Caco-2 (cell line): ENCODE measurements at places on chromosomes 3 and 15. TPM values are rescaled to one million over a fixed set of nuclear protein-coding genes. Genes with fewer than 3 reads are reported as not detected.

DNA sequence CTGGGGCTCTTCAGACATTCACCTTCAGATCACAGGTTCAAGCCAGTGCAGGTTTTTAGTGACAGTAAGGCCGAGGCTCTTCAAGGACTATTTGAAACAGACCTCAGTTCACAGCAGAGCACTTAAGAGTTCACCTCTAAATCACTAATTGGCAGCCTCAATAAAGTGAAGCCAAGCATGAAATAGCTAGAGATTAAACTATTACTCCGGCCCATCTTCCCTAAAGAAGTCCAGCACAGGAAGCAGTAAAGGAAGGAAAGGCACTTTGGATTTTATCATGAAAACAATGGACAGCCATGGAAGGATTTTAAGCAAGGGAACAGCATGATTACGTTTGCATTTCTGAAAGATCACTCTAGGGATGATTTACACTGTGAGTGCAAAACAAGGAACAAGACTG, 27.6 kb upstream of the ARL6 start:
- H3K27me3 ChIP-seq, result no peaks in the 10 kb centered on the region
- no peak overlapping the region for H3K4me3 ChIP-seq
- no peak for DNase-seq
- H3K27ac ChIP-seq, result no peak overlapping the region

DNA sequence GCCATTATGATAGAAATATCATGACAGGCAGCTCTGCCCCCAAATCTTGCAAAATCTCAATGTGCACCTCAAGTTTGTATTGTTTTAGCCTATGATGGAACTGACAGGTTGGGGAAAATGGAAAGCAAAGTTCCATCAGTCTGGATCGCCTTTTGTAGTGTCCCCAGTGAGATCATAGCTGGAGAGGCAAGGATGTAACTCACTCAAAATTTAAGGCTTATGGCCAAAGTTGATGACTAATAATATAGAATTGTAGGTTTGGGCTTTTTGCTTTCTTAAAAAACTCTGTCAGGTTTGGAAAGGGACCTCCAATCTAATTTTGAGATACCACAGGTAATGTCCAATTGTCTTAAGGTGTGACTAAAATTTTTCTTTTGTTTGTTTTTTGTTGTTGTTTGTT, 1.4 kb upstream of the ACP3 start:
- no peak overlapping the region for H3K27ac ChIP-seq
- H3K36me3 ChIP-seq, result no peaks in the 10 kb centered on the region
- no peak for DNase-seq
- peaks cover 17% of the 10 kb centered on the region for H3K4me1 ChIP-seq

- no peaks in the 10 kb centered on the region for H3K4me1 ChIP-seq
- H3K27ac ChIP-seq, result no peak overlapping the region
- H3K27me3 ChIP-seq, result no peaks in the 10 kb centered on the region
Observed at GRCh38 chr3:27358372-27358771, 10.8 kb downstream of the NEK10 start.

DNA sequence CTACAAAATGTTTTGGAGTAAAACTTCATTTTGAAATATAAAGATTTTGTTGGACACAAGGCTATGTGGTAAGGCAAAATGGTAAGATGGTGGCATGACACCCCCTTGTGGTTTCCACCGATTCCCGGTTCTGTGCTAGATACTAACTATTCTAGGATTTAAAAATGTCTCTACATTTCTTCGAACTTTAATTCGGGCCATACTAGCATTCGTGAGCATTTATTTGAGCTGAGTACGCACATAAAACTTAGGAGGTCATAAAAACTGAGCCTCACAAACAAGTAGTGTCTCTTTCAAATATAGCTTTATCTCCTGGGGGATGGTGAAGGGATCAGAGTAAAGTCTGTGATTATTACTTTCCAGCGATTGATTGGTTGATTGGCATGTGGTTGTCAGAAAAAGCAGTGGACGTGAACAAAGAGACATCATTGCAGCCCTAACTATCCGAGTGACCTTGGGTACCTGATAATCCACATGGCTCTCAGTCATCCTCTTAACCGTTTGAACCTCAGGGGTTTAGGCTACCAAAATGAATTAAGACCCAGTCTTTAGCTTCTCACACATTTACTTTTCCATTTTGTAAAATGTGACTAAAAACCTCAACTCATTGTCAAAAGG, 1.1 kb upstream of the ZNF639 start:
- peak; percentile 31 for DNase-seq
- peak overlapping the region; percentile 76 for H3K4me3 ChIP-seq
- no peaks in the 10 kb centered on the region for H3K36me3 ChIP-seq

Gene GATM
- total RNA-seq, result 3.3 and 4.4 TPM in 2 replicates

DNA sequence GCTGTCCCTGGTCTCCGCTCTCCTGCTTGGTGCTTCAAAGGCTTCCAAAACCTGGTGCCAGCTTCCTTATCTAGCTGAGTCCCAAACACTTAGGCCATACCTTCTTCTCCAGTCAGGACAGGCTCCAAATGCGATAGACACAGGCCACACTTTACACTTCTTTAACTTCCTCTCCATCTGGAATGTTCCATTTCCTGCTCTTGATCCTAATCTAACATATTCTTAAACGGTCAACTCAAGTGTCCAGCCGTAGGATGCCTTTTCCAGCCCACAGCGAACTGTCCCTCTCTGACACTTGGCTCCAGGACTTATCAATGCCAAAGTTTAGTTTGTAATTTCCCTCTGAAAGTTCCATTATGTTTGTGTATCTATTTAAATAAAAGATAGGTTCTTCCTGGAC, 19.2 kb upstream of the PLA2G4F start:
- H3K4me1 ChIP-seq, result no peaks in the 10 kb centered on the region
- no peaks in the 10 kb centered on the region; the same call in 1 of the 2 replicates for H3K36me3 ChIP-seq
- H3K4me3 ChIP-seq, result no peak overlapping the region
- no peak for DNase-seq

- DNase-seq, result no peak
- H3K27me3 ChIP-seq, result no peaks in the 10 kb centered on the region
- H3K4me1 ChIP-seq, result peaks cover 5% of the 10 kb centered on the region; the same call in 1 of the 2 replicates
- H3K4me3 ChIP-seq, result no peak overlapping the region
- H3K27ac ChIP-seq, result no peak overlapping the region
Observed at GRCh38 chr15:39778021-39778420, 4.6 kb downstream of the FSIP1 start.

DNA sequence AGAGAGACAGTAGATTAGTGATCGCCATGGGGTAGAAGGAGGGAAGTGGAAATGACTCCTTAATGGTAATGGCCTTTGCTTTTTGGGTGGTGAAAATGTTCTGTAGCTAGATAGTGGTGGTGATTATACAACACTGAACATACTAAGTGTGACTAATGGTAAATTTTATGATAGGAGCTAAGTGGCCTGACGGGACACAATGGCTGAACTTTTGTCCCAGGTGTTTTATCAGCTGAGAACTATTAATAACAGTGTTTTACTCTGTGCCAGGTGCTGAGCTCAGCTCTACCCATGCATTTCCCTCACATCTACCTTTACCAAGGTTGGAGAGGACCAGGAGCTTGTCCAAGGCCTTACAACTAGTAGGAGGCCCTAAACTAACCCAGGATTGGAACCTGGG, 66.8 kb downstream of the TRIM71 start:
- no peak for DNase-seq
- H3K27ac ChIP-seq, result peak overlapping the region; percentile 60
- no peaks in the 10 kb centered on the region; the same call in none of the 2 replicates for H3K36me3 ChIP-seq
- H3K27me3 ChIP-seq, result no peaks in the 10 kb centered on the region

Gene FETUB
- total RNA-seq, result 0.30 TPM in 1 of 2 replicates, not detected in the other

Gene A4GNT
- total RNA-seq, result not detected in 2 replicates

DNA sequence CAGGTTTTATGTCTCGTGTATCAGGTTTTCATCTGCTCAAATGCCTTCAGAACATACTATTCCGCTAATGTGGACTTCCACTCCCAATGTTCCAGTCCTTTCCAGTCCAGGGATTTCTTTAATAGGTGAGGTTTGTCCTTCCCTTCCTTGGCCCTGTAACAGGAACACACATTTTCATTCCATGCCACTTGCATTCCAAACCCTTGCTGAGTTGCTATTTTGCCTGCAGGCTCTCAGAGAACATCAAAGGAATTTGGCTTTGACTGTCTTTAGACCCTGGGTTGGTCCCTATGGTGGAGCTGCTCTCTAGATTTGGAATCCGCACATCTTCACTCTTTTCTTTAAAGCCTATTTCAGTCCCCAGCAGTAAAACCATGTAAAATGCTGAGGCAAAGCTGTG, 12.3 kb upstream of the ALCAM start:
- no peaks in the 10 kb centered on the region for H3K4me1 ChIP-seq
- no peaks in the 10 kb centered on the region for H3K36me3 ChIP-seq
- no peak for DNase-seq
- no peaks in the 10 kb centered on the region for H3K27me3 ChIP-seq
- H3K27ac ChIP-seq, result no peak overlapping the region
- no peak overlapping the region for H3K4me3 ChIP-seq

Gene SEMA5B
- 0.84 and 1.0 TPM in 2 replicates for total RNA-seq

Gene UACA
- total RNA-seq, result 120 and 141 TPM in 2 replicates

Gene PIF1
- 45.8 and 47.9 TPM in 2 replicates for total RNA-seq

Gene LRTM1
- total RNA-seq, result not detected in 2 replicates

Gene CCDC80
- total RNA-seq, result 19.4 and 26.2 TPM in 2 replicates

DNA sequence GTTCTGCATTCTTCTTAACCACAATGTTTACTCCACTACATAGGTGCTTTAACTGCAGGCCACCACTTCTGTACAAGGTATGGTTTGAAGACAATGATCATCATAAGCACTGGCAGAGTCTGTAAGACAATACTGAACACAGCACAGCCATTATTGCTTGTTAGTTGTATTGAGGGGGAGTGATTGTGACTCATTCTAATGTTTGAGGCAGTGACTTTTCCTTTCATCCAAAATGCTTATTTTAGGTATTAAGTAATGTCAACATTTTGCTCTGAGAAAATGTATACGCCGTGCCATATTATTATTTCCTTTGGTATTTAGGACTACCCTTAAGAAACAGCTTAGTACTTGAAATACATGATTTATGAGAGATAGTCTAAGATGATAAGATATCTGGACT, 618.2 kb upstream of the ZNF717 start:
- H3K4me1 ChIP-seq, result no peaks in the 10 kb centered on the region
- no peaks in the 10 kb centered on the region for H3K36me3 ChIP-seq
- no peak for DNase-seq

DNA sequence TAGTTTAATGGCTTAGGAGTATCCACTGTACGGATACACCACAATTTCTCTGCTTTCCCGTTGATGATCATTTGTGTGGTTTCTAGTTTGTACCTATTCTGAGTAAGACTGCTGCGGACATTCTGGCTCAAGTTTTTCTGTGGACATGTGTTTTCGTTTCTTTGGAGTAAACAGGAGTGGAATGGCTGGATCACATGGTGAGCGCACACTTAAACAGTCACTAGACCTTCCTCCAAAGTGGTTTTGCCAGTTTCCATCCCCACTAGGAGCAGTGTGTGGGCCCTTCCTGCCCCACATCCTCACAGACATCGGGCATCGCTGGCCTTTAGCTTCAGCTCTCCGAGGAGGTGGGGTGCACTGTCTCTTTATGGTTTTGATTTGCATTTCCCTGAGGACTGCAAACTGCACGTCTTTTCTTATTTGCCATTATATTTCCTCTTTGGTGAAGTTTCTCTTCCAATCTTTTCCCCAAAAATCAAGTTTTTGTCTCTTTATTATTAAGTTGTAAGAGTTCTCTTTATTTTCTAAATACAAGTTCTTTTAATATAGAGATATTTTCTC, 94.1 kb downstream of the VGLL4 start:
- DNase-seq, result no peak
- H3K27me3 ChIP-seq, result no peaks in the 10 kb centered on the region
- H3K4me1 ChIP-seq, result no peaks in the 10 kb centered on the region
- H3K4me3 ChIP-seq, result no peak overlapping the region

Gene CFAP100
- total RNA-seq, result not detected in 2 replicates

DNA sequence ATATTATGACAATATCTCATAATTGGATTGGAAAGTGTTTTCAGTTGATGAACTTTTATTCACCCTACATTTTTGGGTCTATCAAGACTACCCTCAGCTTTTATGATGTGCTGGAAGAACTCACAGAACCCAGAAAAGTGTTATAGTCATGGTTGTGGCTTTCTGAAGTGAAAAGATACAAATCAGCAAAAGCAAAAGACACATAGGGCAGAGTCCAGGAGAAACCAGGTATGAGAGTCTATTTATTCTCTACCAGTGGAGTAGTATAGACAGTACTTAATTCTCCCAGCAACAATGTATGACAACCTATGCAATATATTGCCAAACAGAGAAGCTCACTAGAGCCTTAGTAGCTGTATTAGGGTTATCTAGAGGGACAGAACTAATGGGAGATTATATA, 280.4 kb upstream of the TTC14 start:
- no peak overlapping the region for H3K27ac ChIP-seq
- no peak overlapping the region for H3K4me3 ChIP-seq

DNA sequence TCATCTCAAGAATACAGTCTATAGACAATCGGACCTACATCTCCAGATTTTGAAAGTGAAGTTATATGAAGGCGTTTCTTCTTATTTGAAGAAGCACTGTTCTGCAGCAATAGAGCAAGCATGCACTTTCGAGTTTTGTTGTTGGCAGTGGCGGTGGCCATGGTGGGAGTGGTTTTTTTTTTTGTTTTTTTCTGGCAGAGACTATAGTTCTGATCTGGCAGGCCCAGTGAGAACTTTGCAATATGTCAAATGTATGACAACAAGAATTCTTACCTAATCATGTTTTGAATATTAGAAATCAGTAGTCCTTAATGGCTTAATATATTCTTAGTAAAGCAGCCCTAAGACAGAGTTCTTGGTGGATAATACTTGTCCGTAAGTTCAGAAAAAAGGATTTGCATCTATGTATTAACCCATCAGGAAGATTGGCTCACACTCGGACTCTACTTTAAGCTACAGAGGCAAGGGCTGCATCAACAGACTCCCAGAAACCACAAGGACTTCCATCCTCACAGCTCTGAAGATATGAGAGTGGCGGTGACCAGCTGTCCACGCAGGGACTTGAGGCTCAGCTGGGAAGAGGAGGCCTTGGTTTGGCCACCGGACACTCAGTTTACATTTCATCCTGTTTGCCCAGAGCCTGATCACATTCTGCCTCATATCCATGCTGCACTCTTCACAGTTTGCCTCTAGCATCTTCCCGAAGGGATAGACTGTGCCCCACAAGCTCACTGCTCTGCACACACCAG, 124.1 kb upstream of the THBS1 start:
- no peak overlapping the region for H3K4me3 ChIP-seq
- DNase-seq, result no peak
- peaks cover 23% of the 10 kb centered on the region for H3K4me1 ChIP-seq

Gene RAB7A
- 262 and 284 TPM in 2 replicates for total RNA-seq
